Central memory CD8-positive, alpha-beta T cell (primary cell): ENCODE measurements at places on chromosomes 11 and 22.

DNA sequence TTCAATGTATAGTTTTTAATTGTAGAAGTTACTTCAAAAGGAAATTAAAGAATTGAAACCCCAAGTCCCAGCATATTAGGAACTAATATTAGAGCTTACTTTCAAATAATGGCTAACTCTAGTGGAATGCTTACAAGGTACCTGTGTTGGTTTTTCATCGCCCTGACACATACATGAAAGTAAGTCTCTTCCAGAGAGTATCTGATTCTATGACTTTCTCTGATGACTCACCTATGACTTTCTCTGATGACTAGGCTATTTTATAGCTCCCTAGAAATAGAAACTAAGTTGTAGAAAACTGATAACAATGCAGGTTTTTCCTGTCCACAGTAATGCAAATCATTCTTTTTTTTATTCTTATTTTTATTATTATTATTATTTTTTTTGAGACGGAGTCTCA, 33.6 kb upstream of the MMP7 start:
- DNase-seq: no peak

- no peak for DNase-seq
Measured at GRCh38 chr11:78560153-78560552, 14.5 kb downstream of the NARS2 start.

DNA sequence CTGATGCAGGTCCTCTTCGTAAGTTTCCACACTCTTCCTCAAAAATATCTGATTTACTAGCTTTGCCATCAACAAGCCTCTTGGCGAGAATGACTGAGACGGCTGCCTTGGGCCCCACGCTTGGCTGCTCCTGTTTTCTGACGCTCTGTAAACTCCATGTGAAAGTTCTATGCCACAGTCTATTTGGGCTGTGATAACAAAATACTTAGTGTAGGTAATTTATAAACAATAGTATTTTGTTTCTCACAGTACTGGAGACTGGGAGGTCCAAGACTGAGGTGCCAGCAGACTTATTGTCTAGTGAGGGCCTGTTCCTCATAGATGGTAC, 123.2 kb upstream of the SORL1-AS1 start:
- DNase-seq: no peak

- no peak for DNase-seq
Measured at GRCh38 chr22:49598338-49598737, 229.3 kb downstream of the BRD1 start.

GRCh38 chr11:112922606-112923005, 38.6 kb upstream of the NCAM1 start:
- no peak for DNase-seq

- no peak for DNase-seq
Measured at GRCh38 chr11:129861702-129862522, 33.5 kb downstream of the NFRKB start.

DNA sequence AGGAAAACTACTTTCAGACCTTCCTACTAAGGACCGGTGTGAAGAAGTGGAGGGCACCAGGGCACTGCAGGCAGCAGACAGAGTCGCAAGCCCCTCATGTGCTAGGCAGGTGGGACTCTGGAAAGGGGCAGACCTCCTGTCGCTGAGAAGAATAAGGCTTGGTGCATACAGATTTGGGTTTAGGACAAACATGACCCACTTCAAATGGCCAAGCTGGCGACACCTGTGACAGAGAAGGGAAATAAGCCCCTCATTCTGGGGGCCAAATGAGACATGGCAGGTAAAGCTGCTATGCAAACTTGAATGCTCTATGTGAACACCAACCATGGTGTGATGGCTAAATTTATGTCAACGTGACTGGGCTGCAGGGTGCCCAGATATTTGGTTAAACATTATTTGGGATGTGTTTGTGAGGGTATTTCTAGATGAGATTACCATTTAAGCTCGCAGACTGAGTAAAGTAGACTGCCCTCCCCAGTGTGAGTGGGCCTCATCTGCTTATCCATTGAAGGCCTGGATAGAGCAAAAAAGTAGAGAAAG, 112.4 kb upstream of the PITPNB start:
- no peak for DNase-seq

DNA sequence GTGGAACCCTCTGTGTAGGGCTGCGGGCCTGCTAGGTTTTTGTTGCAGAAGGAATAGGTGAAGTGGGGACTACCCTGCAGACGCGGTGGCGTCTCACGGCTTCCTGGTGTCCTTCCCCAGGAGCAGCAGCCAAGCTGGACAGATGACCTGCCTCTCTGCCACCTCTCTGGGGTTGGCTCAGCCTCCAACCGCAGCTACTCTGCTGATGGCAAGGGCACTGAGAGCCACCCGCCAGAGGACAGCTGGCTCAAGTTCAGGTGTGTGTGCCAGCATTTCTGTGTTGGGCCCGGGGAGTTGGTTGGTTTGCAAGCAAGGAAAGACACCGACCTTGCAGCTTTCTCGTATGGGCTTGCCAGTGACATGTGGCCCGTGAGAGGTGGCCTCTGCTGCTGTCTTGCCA, 15.3 kb downstream of the TAB1 start:
- DNase-seq: no peak

- DNase-seq: no peak
Measured at GRCh38 chr11:125502198-125502597, 6.1 kb upstream of the FEZ1 start.

GRCh38 chr11:89327885-89328284, 150.2 kb downstream of the TYR start:
- DNase-seq: no peak

GRCh38 chr11:96326959-96327358, 16.0 kb downstream of the MAML2 start:
- DNase-seq: no peak

- DNase-seq: no peak
Measured at GRCh38 chr11:20937826-20938225, 268.4 kb downstream of the NELL1 start.

GRCh38 chr11:121104312-121104762, 3.3 kb downstream of the TECTA start:
- no peak for DNase-seq

DNA sequence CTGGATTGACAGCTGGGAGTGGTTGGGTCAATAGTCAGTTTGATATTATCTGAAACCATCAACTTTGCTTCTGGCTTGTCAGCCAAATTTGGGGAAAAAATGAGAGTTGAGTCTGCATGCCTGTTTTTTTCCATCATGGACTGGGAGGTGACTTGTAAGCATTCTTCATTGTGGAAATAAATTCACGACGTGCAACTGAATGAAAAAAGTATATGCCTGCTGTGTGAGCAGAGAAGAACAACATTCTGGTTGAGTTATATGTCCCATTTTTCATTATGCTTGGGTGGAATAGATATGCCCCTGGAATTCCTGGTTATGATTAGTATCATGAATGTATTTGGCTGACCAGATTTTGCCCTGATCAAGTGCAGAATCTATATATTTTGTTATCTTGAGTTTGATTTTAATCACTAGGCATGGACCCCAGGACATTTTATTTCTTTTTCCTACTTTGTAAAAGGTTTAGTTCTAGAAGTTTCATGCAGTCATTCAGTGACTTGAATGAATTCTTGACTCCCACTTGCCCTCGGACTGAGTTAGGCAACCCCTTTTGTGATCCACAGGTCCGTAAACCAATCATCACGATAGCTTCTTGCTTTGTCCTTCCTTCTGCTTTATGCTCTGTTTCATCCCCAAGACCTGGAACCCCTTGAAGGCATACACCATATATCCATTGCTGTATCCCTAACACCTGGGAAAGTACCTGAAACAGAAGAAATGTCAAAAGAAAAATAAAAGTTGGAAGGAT, 205.8 kb downstream of the NAV2 start:
- no peak for DNase-seq

GRCh38 chr11:16412525-16413172, 56.3 kb upstream of the SOX6 start:
- no peak for DNase-seq

DNA sequence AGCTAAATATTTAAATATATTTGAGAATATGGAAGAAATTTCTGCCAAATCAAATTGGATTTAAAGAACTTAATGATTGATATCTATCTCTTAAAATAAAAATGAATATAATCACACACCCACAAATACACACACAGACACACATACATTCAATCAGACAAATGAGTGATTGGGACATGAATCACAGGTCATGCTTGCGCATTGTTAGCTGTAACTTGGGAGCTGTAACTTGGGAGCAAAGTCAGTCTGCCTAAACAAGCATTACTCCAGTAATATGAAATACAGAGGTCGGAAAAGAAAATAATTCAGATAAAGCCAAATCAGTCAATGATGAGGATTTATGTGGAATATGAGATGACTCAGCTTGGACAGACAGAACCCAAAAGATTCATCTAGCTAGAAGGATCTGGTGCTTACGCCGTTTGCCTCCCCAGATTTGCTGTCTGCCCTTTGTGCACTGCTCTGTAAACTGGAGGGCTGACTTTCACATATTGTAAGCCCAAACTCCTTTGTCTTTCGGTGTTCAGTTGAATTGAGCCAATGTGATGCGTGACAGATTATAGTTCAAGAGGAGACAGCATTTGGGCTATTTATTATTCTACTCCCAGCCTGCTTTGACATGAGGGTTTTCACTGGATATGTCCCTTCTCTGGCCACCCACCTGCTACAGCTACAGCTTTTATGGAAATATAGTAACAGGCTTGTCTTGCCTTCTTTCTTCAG, 1.6 kb downstream of the OR56B1 start:
- DNase-seq: no peak

DNA sequence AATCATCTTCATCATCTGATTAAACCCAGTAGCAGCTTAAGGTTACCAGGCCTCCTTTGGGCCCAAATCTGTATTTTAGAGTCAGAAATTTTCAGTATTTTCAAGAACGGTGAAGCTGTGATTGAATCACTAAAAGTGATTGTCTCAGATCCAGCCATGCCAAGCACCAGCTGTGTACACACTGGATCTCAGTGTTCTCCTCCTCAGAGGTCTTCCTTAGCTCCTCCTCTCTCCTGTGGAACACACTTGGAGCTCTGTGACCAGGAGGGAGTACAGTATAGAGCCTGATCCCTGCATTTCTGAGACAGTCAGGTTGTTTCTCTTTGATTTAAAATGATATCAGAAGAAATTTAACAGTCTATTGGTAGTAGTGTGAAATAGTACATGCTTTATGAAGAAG, 401.1 kb downstream of the NTM start:
- no peak for DNase-seq

DNA sequence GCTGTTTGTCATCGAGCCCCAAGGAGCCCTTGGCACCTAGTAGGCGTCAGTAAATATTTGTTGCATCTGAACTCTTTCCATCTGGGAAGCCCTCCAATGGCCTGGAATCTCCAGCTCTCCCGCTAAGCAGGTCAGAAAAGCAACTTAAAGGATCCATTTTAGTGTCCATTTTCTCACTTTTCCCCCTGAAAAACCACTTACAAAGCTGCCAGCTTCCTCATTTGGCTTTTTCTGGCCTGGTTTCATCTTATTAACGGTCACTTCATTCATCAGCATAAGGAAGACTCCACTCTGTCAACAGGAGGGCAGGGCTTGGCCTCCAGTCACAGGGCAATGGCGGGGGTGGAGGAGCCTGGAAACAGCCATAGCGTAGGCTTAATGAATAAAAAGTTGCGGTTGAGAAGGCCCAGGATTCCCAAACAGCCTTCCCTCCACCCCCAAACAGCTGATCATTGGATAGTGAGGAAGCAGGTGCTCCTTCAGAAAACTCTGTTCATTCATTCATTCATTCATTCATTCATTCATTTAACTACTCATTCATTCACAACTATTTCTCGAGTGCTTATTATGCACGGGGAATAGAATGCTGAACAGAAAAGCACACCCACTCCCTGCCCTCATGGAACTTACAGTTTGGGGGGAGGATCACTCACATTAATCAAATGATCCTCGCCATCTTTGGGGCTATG, 104.5 kb upstream of the RCN1 start:
- DNase-seq: no peak

DNA sequence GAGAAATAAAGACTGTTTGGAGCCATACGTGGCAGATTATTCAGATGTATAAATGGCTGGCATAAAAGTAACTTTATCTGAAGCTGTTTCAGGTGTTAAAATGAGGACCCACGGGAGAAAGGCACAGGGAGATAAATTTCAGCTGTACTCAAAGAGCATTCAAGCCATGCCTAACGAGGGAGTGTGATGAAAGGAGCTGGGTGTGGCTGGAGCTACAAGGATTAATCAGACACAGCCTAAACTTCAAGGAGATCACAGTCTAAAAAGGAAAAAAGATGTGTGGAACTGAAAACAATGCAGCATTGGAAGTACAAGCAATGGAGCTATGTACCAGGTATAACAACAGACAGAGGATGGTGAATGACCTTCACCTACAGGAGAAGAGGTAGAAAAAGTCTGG, 120.8 kb upstream of the APOA1 start:
- no peak for DNase-seq

- no peak for DNase-seq
Measured at GRCh38 chr22:22099194-22099486, 116.6 kb upstream of the TOP3B start.

DNA sequence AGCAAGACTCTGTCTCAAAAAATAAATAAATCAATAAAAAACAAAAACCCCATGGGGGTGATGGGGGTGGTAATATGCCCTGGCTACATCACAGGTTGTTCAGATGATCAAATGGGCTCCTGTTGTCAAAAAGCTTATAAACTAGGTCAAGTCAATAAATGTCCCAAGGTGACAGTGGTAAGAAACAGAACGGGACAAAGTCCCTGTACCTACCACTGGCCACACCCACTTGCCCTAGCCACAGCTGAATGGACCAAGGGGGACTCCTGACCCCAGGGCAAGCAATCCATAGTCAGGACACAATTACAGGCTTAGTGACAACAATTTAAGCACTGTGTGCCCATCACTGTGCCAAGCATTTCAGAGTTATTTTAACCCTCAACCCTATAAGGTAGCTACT, 6.0 kb downstream of the NAGA start:
- DNase-seq: no peak

GRCh38 chr11:122071709-122072202, 44.3 kb downstream of the BLID start:
- no peak for DNase-seq

- DNase-seq: no peak
Measured at GRCh38 chr11:132158696-132159095, 788.3 kb downstream of the NTM start.
